Dermis blood vessel endothelial cell (primary cell): ENCODE measurements at places on chromosomes 4 and X. TPM values are rescaled to one million over a fixed set of nuclear protein-coding genes. Genes with fewer than 3 reads are reported as not detected.
A peak's percentile ranks its signal among the peaks of the same experiment; 100 is the strongest.

The EVC2 gene
- total RNA-seq, result 8.7 and 11.9 TPM in 2 replicates

DNA sequence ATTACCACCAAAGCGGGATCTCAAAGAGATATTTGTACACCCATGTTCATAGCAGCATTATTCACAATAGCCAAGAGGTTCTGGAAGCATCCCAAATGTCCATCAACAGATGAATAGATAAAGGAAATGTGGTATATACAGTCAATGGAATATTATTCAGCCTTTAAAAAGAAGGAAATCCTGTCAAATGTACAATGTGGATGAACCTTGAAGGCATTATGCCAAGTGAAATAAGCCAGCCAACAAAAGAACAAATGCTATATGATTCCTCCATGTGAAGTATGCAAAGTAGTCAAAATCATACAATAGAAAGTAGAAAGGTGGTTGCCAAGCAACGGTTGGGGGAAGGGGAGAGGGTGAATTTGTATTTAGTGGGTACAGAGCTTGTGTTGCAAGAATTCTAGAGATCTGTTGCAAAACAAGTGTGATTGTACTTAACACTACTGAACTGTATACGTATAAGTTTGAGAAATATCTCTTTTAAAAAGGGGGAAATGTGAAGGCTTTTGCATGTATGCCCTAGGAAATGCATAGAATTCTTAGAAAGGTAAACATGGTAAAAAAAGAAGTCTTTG is 5.0 kb upstream of the ZRSR2 start:
- DNase-seq, result peak; percentile 45

The UGT2B15 gene
- total RNA-seq, result not detected in 2 replicates

GRCh38 chr4:67885762-67886161 is 2.0 kb upstream of the TMPRSS11D start:
- peak; percentile 73 for DNase-seq

DNA sequence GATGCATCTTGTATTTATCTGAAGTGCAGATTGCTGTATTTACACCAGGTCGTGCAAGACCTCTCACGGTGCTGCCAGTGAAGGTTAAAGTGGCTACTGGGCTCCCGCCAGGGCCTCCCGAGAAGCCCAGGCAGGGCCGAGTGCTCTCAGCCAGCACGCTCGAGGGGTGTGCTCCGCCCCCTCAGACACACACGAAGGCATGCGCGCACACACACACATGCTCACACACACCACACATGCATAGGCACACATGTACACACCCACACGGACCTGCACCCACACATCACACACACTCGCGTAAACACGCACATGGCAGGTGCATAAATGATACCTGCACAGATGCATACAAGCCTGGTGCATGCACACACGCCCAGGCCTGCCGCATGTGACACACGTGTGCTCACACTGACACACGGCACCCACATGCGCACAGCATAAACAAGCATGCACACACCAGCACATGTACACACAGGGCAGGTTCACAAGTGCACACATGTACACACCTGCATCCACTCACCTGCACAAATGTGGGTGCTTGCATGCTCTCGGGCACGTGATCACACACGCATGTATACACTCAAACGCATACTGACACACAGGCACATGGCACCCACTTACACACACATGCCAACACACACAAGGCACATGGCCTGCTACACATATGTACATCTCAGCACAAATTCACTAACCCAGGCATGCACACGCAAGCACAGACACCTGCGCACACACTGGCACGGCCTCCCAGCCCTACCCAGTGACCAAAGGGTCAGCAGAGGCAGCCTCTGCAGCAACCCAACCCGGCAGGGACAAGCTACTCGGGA is 71.6 kb downstream of the FAM53A start:
- no peak for DNase-seq

The MAGEH1 gene
- 15.9 and 32.5 TPM in 2 replicates for total RNA-seq

The CLCN4 gene
- total RNA-seq, result 6.5 and 9.6 TPM in 2 replicates

GRCh38 chr4:39410415-39410814 is 3.7 kb downstream of the KLB start:
- peak; percentile 25 for DNase-seq

- DNase-seq, result no peak
Observed at GRCh38 chrX:39377773-39378172, 576.5 kb downstream of the MID1IP1 start.

The UNC5C gene
- under 0.01 and 0.23 TPM in 2 replicates for total RNA-seq

GRCh38 chr4:13522282-13523104 is 21.8 kb downstream of the NKX3-2 start:
- DNase-seq, result no peak

DNA sequence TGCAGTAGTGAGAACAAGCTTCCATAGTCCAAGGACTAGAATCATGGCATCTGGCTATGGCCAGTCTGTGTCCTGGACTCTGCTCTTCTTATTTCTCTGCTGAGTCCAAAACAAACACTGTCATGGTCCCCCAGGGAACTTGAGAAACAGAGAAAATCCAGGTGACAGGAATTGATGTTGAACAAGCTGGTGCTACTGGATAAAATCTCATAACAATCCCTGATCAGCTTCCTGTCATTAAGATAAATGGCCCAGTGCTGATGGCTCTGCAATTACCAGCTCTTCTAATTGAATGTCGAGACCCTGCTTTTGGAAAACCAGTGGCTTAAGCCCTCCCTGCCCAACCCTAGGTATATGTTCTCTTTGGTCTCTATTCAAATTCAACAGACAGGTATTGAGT is 58.8 kb upstream of the ARHGAP36 start:
- no peak for DNase-seq

- DNase-seq, result no peak
Observed at GRCh38 chr4:153218961-153219360, 14.7 kb downstream of the TRIM2 start.

The UCP1 gene
- total RNA-seq, result not detected in 2 replicates

- DNase-seq, result no peak
Observed at GRCh38 chrX:2523911-2524310, 23.1 kb upstream of the DHRSX start.

- no peak for DNase-seq
Observed at GRCh38 chr4:100285121-100285520, 94.9 kb upstream of the DDIT4L start.

- DNase-seq, result peak; percentile 61
Observed at GRCh38 chr4:2794486-2795299, 1.8 kb downstream of the SH3BP2 start.

- no peak for DNase-seq
Observed at GRCh38 chrX:72470117-72470516, 102.5 kb downstream of the HDAC8 start.

The SH3RF1 gene
- 10.8 and 11.2 TPM in 2 replicates for total RNA-seq

The P2RY10 gene
- total RNA-seq, result not detected in 2 replicates

GRCh38 chr4:154958621-154959358 is 177.7 kb downstream of the RBM46 start:
- DNase-seq, result no peak

The IL2 gene
- total RNA-seq, result not detected in 2 replicates

The NAA11 gene
- total RNA-seq, result not detected in 2 replicates

GRCh38 chrX:134538316-134538715 is 78.4 kb downstream of the HPRT1 start:
- no peak for DNase-seq

The AFAP1 gene
- total RNA-seq, result 48.5 and 81.3 TPM in 2 replicates

- no peak for DNase-seq
Observed at GRCh38 chr4:43690116-43690515, 758.5 kb downstream of the KCTD8 start.

The XKRX gene
- 0.05 and 0.17 TPM in 2 replicates for total RNA-seq

- no peak for DNase-seq
Observed at GRCh38 chr4:170015285-170015684, 10.9 kb downstream of the MFAP3L start.

- no peak for DNase-seq
Observed at GRCh38 chr4:82076809-82077208, 297.0 kb downstream of the HNRNPD start.

The GC gene
- 0.05 TPM in 1 of 2 replicates, not detected in the other for total RNA-seq

DNA sequence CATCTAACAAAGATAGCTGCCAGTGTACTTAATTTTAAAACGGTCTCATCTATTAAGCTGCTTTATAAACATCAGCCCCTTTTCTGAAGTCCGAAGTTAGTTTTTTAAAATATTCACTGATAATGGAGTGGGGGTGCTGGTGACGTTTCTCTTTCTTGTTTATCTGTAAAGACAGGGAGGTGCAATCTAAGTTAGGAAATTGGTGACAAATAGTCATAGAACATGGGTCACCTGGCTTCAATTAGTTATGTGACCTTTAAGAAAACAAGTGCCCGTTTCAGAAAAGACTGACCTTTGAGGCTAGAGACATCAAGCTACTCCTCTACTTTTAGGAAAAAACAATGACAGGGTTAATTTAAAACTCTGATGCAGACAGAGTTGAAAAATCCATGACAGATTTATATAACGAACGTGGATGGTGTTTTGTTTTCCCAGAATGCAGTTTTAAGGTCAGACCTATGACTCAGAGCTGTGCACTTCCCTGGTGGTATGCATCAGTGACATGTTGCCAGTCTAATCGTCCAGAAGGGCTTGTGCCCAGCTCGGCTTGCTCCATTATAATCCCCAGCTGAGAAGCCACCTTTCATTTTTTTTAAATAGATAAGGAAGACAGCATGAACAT is 38.2 kb downstream of the FHL1 start:
- DNase-seq, result peak; percentile 64

The GASK1B gene
- 205 and 257 TPM in 2 replicates for total RNA-seq

DNA sequence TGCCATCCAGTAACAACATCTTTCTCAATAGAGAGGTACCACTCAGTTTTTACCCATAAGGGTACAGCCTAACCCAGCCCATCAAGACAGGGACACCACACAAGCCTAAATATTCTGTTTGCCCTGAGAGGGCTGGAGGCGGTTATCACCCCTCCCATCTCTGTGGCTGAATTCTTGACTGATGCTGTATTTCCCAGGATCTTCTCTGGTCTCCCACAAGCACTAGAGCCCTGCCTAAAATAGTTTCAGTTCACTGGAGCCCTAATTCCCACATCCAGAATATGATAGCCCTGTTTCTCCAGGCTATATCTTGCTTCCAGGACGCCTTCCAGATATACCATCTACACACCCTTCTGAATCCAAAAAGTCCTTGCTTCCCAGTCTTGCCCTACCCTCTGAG is 91.6 kb upstream of the NMU start:
- DNase-seq, result no peak

- DNase-seq, result peak; percentile 43
Observed at GRCh38 chrX:96564595-96564994, 120.0 kb upstream of the DIAPH2 start.

The CPEB2 gene
- 12.4 and 14.9 TPM in 2 replicates for total RNA-seq
